Activated T-cell treated with anti-CD3 and anti-CD28 coated beads, Interleukin-2, amount 50 U/mL, for 72 hours (primary cell): ENCODE measurements at places on chromosomes 1 and 21. TPM values are rescaled to one million over a fixed set of nuclear protein-coding genes. Genes with fewer than 3 reads are reported as not detected.
A peak's percentile ranks its signal among the peaks of the same experiment; 100 is the strongest.

DNA sequence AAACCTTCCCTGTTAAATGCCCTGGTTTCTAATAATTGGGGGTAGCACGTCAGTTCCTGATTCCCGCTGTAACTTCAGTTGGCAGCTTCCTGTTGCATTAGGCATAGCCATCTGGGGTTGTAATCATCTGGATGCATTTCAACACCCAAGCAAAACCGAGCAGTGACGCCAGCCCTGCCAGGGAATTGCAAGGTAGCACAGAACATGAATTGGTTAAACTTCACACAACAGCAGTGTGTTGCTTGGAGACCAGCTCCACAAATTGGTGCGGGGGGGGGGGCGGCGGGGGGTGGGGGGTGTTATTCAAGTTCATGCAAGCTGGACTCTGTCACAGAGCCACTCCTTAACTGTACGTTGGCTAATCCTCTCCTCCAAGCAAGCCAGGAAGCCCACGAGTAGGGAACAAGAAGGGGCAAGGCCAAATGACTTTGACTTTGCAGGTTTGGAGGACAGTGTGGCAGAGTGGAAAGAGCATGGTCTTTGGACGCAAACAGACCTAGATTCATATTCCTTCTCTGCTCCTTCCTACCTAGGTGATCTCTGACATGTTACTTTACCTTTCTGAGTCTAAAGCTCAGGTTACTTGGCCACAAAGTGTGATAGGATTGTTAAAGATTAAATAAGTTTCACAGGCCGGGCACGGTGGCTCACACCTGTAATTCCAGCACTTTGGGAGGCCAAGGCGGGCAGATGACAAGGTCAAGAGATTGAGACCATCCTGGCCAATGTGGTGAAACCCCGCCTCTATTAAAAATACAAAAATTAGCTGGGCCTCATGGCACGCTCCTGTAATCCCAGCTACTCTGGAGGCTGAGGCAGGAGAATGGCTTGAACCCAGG lies 4.7 kb downstream of the LAX1 start:
- no peak for DNase-seq

DNA sequence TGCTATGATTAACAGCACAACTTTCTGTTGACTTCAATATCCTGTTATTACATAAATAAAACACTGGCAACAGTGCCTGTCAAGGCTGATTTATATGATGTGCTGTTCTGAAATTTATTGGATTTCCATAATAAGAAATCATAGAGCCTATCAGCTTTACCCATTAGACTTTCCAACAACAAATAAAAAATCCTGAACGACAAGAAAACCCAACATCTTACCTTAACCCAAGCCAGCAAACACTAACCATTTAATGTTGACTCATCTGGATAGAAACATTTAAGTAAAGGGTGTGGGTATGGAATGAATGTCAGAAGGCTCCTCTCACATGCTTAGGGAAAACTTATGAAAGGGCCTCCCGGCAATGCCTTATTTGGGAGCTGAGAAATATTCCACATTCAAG lies 165.1 kb downstream of the SLC45A1 start:
- no peak for DNase-seq

GRCh38 chr1:172674831-172675613 lies 16.1 kb downstream of the FASLG start:
- no peak for DNase-seq

- DNase-seq = peak; percentile 54
Measured at GRCh38 chr1:168520052-168520751, 23.6 kb downstream of the XCL2 start.

GRCh38 chr1:199510314-199510713 lies 517.2 kb upstream of the NR5A2 start:
- no peak for DNase-seq

DNA sequence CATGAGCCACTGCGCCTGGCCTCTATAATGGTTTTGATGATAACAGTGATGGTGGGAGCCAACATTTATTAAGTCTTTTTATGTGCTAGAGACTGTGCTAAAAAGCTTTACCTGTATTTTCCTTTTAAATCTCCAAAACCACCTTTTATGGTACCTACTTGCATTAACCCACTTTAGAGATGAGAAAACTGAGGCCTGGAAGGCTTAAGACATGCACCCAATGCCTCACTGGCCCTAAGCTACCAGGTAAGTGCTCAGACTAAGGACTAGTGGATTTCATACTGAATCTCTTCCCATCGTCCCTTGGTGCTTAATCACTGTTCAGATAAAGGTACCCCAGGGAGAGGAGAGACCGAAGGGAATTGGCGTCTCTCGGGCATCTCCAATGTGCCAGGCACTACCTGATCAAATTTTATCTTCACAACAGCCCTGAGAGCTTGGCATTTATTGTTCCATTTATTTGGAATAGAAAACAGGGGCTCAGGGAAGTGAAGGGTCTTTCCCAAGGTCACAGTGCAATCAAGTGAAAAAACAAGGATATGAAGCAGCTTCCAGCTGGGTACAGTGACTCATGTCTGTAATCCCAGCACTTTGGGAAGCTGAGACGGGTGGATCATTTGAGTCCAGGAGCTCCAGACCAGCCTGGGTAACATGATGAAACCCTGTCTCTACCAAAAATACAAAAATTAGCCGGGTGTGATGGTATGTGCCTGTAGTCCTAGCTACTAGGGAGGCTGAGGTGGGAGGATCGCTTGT lies 84.2 kb downstream of the LACTBL1 start:
- DNase-seq = no peak

GRCh38 chr1:202101184-202101583 lies 21.5 kb upstream of the GPR37L1 start:
- no peak for DNase-seq

- DNase-seq = no peak
Measured at GRCh38 chr1:236253918-236254637, 27.7 kb downstream of the ERO1B start.

DNA sequence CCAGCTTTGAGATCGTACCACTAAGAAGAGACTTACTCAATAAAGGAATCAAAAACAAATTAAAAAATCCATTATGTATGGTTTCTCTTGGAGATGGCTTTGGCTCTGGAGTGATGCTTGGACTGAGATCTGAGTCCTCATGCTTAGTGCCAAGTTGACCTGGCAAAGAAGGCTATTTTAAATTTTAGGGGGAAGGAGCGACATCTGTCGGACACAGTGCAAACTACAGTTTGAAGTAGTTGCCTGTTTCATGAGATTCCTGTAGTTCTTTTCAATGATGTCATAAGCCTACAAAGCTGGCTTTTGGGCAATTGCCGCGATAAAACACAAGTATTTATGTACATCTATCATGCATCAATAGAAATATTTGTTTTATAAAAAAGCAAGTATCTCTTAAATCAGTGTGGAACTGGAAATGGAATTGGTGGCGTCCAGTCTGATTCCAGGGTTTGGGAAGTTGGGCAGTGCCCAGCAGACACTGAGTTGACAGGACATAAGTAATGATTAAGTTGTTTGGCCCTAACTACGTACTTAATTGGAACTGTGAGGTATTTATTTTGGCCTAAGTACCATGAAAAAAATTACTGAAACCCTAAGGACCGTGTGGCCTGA lies 50.0 kb downstream of the TBCE start:
- DNase-seq = peak; percentile 36

- DNase-seq = no peak
Measured at GRCh38 chr1:38730511-38731397, 128.8 kb downstream of the RRAGC start.

DNA sequence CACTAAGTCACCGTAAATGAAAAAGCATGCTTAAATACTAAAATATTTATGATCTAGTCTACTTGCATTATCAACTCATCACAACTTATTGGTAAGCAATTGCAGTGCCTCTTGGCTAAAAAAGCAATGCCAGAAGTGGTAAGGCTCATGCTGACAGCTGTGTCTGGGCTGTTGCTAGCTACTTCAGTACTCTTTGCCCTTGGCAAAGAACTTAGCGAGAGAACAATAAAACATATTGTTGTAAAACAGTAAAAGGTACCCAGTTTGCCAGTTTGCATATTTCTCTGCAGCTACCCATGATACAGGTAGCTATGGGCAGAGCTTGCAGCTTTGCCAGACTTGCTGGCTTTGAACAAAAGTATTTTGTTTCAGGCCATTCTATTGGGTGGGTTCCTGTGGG lies 73.1 kb downstream of the ATP6V1G3 start:
- no peak for DNase-seq

DNA sequence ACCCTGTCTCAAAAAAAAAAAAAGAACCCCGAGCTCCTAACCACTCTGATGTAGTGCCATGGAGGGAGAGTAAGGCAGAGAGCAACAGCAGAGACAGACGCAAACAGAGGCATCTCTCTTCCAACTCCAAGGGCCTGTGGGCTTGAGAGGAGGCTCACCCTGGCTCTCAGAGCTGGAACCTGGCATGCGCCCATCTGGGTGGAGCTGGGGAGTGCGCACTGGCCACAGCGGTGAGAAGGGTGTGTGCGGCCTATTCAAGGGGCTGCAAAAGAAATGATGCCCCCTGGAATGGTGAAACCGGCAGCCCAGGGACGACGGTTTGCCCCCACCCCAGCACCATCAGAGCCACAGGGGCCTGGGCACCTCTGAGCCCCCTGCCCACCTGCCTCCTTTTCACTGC lies 17.6 kb downstream of the COL8A2 start:
- DNase-seq = no peak

DNA sequence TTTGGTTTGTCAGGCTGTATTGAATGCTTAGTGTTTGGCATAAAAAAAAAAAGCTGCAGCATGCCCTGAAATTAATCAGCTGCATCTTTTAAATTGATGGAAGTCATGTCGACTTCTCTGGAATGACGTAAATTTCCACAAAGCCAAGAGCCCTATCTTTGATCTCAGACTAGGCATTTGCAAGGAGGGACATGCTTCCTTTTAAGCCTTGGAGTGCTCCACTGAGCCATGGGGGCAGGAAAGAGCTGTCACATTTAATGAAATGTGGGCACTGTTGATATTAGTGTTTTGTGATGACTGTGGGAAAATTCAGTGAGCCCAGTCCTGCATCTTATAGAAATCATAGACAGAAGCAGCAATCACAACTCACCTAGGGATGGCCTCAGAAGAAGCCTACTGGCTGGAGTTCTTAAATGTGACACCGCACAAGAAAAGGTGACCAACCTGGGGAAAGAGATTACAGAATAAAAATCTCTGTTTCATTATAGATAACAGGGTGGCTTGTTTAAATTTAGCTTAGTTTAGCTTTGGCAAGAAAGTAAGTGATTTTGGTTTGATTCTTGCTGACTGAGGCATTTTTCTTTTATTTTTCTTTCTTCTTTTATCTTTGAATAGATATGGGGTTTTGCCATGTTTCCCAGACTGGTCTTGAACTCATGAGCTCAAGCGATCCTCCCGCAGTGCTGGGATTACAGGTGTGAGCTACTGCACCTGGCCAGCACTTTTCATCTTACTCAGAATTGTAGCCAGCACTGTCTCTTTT lies 188.2 kb downstream of the HHAT start:
- DNase-seq = no peak

NEK7 gene
- 55.9 TPM for total RNA-seq

CLCA4 gene
- total RNA-seq = not detected

AMIGO1 gene
- 2.1 TPM for total RNA-seq

IQGAP3 gene
- 13.6 TPM for total RNA-seq

EVA1C gene
- 8.9 TPM for total RNA-seq

FLG2 gene
- not detected for total RNA-seq

PCNX2 gene
- total RNA-seq = 28.6 TPM

TEX38 gene
- 0.65 TPM for total RNA-seq
